Muscle of arm (tissue), 14 donors: ENCODE measurements at places on chromosomes 2 and 18. TPM values are rescaled to one million over a fixed set of nuclear protein-coding genes. Genes with fewer than 3 reads are reported as not detected.

- no peak for DNase-seq
These were observed 293.7 kb downstream of the NYAP2 start for GRCh38 chr2:225693259-225693658.

DNA sequence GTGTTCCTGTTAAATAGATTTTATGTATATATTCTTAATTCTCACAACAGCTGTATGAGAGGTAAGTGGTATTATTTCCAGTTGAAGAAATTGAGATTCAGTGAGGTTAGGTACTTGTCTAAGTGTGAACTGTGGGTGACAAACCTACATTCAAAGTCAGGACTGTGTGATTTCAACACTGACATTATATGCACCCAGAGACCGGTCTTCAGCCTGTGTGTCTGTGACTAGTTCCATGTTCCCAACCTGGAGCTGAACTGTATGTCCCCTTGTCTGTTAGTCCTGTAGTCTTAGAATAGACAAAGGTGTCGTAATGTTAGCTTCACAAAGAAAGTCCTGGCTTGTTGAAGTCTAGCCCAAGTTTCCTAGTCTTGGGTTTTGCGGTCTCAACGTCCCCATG is 17.4 kb downstream of the PLEKHB2 start:
- DNase-seq: no peak

DNA sequence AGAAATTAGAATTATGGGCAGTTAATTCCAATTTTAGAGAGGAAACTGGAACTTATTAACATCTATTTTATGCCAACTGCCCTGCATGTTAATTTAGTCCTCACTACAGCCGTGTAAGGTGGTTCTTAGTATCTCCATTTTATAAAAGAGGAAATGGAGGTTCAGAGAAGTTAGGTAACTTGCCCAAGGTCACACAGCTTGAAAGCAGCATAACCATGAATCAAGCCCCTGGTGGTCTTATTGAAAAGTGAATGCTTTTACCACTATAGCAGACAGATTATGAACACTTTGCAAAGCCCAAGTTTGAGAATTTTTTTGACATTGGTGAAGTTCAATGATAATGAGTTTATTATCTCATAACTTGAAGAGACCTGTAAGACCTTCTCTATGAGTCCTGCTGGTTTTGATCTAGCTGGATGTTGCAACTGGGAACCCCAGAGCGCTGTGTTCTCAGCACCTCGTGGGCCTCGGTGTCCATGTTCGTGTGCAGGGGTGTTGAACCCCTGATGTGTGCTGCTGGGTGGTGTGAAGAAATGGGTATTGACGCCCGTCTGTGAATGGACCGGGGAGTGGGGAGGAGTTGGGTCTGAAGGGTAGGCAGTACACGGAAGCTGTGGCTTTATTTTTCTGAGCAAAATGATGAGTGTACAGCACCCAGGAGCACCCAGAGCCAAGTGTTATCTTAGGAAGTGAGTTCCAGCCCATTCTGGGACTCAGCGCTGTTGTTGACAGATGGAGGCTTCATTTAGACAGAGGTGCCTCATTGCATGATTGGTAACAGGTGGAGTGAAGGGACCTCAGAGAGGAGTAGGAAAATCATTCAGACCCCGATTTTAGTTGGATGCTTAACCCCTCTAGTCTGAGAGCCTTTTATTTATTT is 9.7 kb downstream of the GREB1 start:
- no peak for DNase-seq

- no peak for DNase-seq
These were observed 234.3 kb upstream of the ACVR2A start for GRCh38 chr2:147610496-147611040.

GRCh38 chr18:62769216-62769615 is 53.9 kb downstream of the PHLPP1 start:
- no peak for DNase-seq

- no peak for DNase-seq
These were observed 27.9 kb downstream of the MAPRE3 start for GRCh38 chr2:26998323-26998722.

GRCh38 chr2:176445956-176446355 is 176.7 kb downstream of the MTX2 start:
- no peak for DNase-seq

Gene MALL
- 9.6 TPM for polyA plus RNA-seq

Gene AMER3
- polyA plus RNA-seq: not detected

Gene CAPN14
- polyA plus RNA-seq: not detected

Gene CNDP1
- polyA plus RNA-seq: 0.44 TPM
